Hematopoietic multipotent progenitor cell treated with erythropoietin and hydrocortisone succinate and interleukin-3 and kit ligand, for 8 days (in vitro differentiated cells): ENCODE measurements at places on chromosomes 3 and 15.
A peak's percentile ranks its signal among the peaks of the same experiment; 100 is the strongest.

DNA sequence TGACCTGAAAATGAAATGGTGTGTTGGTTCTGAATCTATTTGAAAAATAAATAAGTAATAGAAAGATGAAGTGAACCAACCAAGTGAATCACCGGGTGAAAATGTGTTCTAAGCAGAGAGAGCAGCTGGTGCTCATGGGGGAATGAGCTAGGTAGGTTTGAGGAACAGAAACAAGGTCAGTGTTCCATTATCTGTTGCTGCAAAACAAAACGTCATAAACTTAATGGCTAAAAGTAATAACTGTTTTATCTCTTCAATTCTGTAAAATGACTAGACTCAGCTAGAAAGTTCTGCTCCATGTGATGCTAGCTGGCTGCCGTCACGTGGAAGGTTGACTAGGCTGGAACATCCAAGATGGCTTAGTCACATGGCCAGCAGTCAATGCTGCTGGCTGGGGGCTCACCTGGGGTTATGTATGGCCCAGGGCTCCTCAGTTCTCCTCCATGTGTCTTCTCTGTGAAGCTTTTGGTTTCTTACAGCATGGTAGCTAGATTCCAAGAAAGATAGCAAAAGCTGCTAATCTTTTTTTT lies 13.3 kb upstream of the SH3BP5 start:
- DNase-seq: no peak

DNA sequence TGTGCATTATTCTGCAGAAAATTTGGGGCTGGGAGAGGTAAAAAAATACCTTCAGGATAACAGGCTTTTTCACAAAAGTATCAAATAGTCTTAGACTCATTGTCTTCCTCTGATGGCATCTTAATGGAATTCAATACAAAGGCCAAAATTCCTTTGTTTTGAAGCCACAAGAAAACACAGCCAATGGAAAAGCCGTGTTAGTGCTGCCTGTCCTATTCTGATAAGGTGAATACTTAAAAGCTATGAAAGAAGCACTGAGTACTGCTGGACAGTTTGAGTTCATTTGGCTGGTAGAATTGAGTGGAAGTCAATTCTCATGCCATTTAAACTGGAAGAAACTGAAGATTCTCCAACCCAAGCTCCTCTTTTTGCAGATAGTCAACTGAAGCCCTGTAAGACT lies 395.3 kb upstream of the TPRG1 start:
- no peak for DNase-seq

GRCh38 chr3:123291404-123291803 lies 89.7 kb downstream of the SEC22A start:
- DNase-seq: no peak

GRCh38 chr15:87573039-87573438 lies 683.5 kb downstream of the NTRK3 start:
- no peak for DNase-seq

DNA sequence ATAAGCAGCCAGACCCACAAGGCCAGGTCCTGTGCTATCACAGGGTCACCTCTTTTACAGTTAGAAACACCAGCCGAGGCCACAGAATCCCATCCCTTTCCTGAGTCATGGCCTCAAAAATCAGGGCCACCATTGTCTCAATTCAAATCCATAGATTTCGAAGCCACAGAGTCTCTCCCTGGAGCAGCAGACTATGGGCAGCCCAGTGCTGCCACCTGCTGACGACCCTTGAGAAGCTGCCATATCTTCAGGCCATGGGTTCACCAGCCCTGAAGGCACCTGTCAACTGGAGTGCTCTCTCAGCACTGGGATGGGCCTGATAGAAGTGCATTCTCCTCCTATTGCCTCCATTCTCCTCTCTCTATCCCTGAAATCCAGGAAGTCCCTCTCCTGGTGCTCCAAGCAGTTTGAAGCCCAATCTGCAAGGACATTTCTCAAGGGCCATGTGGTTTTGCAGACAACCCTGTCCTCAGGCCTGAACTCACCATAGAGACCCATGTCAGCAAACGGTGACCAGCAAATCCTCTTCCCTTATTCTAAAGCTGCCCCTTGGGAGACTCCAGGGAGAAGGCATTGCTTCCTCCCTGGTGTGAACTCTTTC lies 39.6 kb downstream of the TGM4 start:
- DNase-seq: peak; percentile 78

DNA sequence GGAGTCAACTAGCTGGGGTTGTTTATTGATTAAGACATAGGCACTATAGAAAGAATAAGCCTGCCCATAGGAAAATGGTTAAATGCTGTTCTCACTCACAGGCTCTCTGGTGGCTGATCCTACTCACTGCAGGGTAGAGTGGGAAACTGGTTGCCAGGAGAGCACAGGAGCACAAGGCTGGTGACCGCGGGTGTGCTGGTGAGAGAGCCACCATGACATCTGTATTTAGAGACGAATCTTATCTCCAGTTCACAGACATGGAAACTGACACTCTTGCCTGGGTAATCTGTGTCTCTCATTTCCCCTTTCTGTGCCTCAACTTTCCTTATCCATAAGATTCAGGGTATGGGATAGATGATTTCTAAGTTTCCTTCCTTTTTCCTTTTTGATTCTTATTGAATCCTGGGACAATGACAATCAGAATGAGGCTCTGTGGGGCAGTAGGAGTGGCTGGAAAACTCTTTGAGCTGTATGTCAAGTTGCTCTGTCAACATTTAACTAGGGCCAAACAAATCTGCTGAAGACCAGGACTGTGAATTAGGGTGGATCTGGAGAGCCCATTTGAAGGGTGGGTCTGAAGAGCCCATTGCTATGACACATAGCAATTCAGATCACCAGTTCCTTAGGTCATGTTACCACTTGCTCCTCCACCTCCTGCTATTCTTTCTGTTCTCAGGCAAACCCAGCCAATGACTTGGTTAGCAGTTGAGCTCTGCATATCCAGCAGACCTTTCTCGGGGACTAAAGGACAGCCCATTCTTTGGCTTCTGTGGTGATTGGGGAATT lies 286.1 kb upstream of the TBL1XR1 start:
- DNase-seq: peak; percentile 76

DNA sequence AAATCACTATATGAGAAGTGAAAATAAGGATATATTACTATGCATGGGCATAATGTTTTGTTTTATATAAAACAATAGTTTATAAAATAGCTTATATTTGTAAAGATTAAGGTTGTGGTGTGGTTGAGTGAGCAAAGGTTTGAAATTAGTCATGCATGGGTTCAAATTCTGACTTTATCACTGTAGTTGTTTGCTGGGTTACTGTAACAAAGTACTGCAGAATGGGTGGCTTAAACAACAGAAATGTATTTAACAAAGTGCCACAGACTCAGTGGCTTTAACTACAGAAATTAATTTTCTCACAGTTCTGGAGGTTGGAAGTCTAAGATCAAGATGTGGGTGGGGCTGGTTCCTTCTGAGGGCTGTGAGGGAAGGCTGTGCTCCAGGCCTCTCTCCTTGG lies 184.8 kb upstream of the THRB start:
- DNase-seq: no peak

DNA sequence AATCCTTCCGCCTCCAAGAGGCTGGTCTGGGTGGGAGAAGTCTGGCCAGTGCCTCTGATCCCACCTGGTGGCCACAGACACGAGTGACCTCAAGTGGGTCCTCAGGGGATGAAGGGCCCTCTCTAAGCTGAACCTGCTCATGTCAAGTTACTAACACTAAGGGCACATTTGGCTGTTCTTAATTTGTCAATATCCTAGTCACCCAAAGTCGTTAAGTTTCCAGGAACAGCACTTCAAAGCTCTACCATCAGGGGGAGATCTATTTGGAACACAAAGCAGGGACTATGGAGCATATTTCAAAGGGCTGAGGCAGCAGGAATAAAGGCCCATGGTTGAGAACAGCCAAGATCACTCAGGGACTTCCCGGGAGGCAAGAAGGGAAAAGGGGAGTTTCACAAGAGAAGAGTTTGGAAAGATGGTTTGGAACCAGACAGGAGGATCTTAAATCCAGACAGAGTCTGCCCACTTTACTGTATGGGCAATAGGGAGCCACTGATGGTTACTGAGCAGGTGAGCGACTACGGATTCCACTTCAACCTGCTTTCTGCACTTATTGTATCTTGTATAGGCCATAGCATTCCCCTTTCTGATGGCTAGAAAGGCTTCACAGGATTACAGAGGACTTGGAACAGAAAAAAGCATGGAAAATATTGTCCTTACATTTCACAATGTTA lies 13.7 kb downstream of the OXTR start:
- peak; percentile 6 for DNase-seq

DNA sequence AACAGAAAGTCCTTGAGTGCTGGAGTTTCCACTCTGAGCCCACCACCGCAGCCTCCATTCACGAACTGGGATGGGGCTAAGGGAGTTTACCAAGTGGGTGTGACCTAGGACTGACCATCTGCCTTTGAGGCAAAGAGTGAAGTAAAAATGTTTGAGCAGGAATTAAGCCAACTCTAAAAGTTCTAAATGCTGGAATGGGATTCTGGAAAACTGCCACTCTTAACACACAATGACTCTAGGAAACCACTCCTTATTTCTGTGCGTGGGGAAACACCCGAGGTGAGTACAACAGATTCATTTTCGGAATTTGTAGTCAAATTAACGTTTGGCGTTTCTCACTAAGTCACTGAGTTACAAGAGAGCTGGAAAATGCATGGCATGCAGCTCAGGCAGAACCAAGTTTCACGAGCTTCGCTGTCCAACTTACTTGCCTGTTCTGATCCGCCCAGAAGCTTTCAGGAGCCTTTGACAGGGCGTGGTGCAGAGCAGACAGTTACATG lies 31.6 kb downstream of the ISL2 start:
- no peak for DNase-seq

GRCh38 chr15:98668566-98669308 lies 20.4 kb downstream of the IGF1R start:
- no peak for DNase-seq

GRCh38 chr3:30286007-30286669 lies 320.3 kb upstream of the TGFBR2 start:
- peak; percentile 4 for DNase-seq

- peak; percentile 66 for DNase-seq
These were observed 31.8 kb downstream of the FSTL1 start for GRCh38 chr3:120418866-120419490.

DNA sequence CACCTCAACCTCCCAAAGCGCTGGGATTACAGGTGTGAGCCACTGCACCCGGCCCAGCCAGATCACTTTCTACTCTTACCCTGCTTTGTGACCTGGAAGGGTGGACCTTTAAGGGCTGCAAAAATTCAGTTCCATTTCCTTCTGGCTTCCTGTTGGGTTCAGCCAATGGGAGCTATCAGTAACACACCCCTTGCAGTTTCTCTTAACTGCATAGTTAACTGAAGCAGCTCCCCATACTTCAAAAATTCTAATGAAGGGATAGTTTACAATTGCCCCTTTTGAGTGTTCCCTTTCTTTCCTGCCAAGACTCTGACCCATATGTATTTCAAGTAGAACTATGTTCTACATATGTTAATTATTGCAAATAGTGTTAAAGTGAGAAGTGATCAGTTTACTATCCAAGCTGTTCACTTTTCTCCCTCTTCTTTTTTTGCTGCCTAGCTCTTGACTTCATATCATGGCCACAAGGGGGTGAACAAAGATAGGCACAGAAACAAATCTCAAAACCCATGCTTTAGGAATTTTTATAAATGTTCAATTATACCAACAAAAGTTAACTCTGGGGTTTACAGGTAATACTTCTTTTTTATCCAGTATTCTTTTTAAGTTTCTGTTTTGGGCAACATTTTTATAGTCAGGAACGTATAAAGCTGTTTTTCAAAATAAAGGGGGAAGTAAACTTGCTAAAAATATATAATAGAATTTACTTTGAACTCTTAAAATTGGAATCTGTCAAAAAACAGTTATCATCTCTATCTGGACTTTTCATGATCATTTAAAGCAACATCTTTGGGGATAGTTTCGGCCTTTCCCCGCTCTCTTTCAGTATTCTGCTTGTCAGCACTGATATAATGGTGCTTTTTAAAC lies 8.1 kb downstream of the PGBD4 start:
- DNase-seq: peak; percentile 66

DNA sequence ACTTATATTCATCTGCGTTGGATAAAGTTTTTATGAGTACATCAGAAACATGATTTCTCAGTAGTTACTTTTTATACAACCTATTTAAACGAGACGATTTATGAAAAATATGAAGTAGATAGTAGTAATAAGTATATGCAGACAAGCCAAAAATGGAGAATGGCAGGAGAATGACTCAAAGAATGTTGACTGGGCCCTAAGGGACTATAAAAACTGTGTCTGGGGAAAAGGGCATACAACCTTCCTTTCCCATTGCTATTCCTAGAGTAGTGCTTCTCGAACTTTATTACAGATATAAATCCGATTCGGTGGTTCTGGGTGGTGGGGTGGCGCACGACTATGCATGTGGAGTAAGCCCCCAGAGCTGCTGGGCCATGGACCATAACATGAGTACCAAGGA lies 558.5 kb downstream of the FOXP1 start:
- no peak for DNase-seq

DNA sequence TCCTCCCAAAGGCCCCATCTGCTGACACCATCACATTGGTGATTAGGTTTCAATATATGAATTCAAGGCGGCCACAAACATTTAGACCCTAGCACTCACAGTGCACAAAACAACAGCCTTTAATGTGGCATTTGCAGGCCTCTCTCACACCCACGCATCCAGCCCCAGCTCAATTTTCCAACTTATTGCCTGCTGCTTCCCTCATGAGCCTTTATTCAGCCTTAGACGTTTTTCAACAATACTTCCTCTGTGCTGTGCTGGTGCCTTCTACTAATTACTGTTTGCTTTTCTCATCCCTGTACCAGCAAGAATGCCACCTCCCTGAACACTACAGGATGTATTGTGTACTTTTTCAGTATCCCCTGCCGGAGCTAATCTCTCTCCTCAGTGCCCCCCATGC lies 334.6 kb downstream of the GABRB3 start:
- DNase-seq: no peak

- DNase-seq: no peak
These were observed 22.7 kb downstream of the MGLL start for GRCh38 chr3:127799476-127800222.
